Kidney epithelial cell (primary cell): ENCODE measurements at places on chromosomes 5 and 9.

- no peak for DNase-seq
These were observed 70.3 kb downstream of the PAPPA start for GRCh38 chr9:116223926-116224325.

GRCh38 chr5:169607882-169608281, 24.3 kb downstream of the SPDL1 start:
- DNase-seq: no peak

- DNase-seq: no peak
These were observed 393.7 kb upstream of the SMC2 start for GRCh38 chr9:103700195-103700962.

GRCh38 chr5:7622498-7622897, 226.6 kb downstream of the ADCY2 start:
- DNase-seq: no peak

- DNase-seq: no peak
These were observed 24.2 kb downstream of the KCNIP1 start for GRCh38 chr5:170527991-170528390.

GRCh38 chr5:58087123-58087522, 372.8 kb downstream of the PLK2 start:
- DNase-seq: no peak

DNA sequence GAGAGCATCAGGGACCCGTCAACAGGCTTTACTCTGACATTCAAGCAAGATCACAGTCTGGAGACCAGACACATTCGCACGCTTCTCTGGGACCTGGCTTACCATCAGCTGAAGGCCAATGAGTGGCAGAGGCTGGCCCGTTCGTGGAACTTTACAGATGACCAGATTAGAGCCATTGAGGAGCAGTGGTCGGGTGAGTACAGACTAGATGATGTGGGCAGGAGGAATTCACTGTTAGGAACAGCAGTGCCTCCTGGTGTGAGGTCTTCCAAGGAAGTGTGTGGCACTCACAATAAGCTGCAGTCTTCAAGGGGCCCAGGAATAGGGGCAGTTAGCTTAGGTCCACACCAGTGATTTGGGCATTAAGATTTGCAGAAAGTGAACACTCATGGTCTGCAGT, 50.4 kb downstream of the POC5 start:
- DNase-seq: no peak

DNA sequence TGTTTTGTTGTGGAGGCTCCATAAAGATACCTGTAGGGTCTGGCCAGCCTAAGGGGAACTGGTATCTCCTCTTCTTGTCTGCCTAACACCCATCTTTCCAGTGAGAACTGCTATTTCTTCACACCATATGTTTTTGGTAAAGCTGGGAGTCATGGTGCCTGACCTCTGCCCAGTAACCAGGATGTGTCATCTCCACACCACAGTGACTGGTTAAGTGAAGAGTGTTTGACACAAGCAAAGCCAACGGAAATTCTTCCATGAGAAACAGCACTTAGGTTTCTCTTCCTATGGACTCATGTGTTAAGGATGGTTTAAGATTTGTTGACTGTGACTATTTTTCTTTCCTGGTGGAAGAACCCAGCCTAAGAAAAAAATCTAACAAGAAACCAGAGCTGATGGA, 111.5 kb downstream of the HTR4 start:
- no peak for DNase-seq
